ENCODE measurements at places on chromosomes 7 and 10. TPM values are rescaled to one million over a fixed set of nuclear protein-coding genes. Genes with fewer than 3 reads are reported as not detected.

The HOXA4 gene
- polyA plus RNA-seq = 2.3 TPM

The IKZF1 gene
- polyA plus RNA-seq = not detected

The CPED1 gene
- not detected for polyA plus RNA-seq

The STEAP2 gene
- polyA plus RNA-seq = 6.4 TPM

The ACTL6B gene
- not detected for polyA plus RNA-seq

The CPA2 gene
- not detected for polyA plus RNA-seq

The SPDYE16 gene
- polyA plus RNA-seq = not detected

The EN2 gene
- polyA plus RNA-seq = 0.54 TPM

The KCNH2 gene
- 0.41 TPM for polyA plus RNA-seq

The GDF2 gene
- polyA plus RNA-seq = not detected

All from A549 (cell line).